ENCODE measurements at places on chromosomes 6 and 20.

GRCh38 chr6:147868427-147869190 is 360.1 kb downstream of the SAMD5 start:
- no peaks in the 10 kb centered on the region for H3K36me3 ChIP-seq
- H3K27ac ChIP-seq: peak overlapping the region; percentile 40
- H3K4me3 ChIP-seq: no peak overlapping the region
- peaks cover 40% of the 10 kb centered on the region for H3K4me1 ChIP-seq

- H3K36me3 ChIP-seq: peaks cover 5% of the 10 kb centered on the region
- no peak overlapping the region for H3K27ac ChIP-seq
- H3K27me3 ChIP-seq: no peaks in the 10 kb centered on the region
- peaks cover 11% of the 10 kb centered on the region for H3K4me1 ChIP-seq
- H3K4me3 ChIP-seq: no peak overlapping the region
- no peak for DNase-seq
Observed at GRCh38 chr20:34300256-34300806, 2.8 kb downstream of the AHCY start.

DNA sequence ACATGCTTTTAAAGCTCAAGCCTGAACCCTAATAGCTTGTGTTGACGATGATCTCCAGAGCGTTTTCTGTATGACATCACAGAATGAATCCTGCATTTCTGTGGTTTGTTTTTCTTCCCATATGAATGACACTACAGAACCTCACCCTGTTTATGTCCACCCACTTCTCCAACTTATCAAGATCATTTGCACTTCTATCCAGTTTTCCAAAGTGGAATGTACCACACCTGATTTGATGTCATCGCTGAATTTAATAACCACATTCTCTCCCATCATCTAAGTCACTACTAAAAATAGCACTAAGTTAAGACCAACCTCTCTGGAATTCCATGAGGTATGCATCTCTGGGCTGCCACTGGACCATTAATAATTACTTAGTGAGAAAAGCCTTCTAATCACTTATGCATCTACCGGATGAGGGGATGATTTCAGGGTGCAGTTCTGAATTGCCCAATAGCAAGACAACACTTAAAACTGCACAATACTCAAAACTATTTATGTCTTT is 33.3 kb upstream of the CITED2 start:
- no peak overlapping the region for H3K4me3 ChIP-seq
- peaks cover 29% of the 10 kb centered on the region for H3K4me1 ChIP-seq
- DNase-seq: no peak
- no peaks in the 10 kb centered on the region for H3K27me3 ChIP-seq
- no peaks in the 10 kb centered on the region for H3K36me3 ChIP-seq

- no peak for DNase-seq
- H3K4me1 ChIP-seq: peaks cover 6% of the 10 kb centered on the region
- no peak overlapping the region for H3K4me3 ChIP-seq
- H3K27me3 ChIP-seq: peaks cover 8% of the 10 kb centered on the region
- H3K36me3 ChIP-seq: no peaks in the 10 kb centered on the region
- H3K27ac ChIP-seq: no peak overlapping the region
Observed at GRCh38 chr6:168216751-168217191, 102.8 kb downstream of the DACT2 start.

- H3K4me3 ChIP-seq: no peak overlapping the region
- no peak for DNase-seq
- H3K27ac ChIP-seq: no peak overlapping the region
- no peaks in the 10 kb centered on the region for H3K36me3 ChIP-seq
- no peaks in the 10 kb centered on the region for H3K27me3 ChIP-seq
- H3K4me1 ChIP-seq: no peaks in the 10 kb centered on the region
Observed at GRCh38 chr20:44442298-44443070, 33.2 kb upstream of the TTPAL start.

DNA sequence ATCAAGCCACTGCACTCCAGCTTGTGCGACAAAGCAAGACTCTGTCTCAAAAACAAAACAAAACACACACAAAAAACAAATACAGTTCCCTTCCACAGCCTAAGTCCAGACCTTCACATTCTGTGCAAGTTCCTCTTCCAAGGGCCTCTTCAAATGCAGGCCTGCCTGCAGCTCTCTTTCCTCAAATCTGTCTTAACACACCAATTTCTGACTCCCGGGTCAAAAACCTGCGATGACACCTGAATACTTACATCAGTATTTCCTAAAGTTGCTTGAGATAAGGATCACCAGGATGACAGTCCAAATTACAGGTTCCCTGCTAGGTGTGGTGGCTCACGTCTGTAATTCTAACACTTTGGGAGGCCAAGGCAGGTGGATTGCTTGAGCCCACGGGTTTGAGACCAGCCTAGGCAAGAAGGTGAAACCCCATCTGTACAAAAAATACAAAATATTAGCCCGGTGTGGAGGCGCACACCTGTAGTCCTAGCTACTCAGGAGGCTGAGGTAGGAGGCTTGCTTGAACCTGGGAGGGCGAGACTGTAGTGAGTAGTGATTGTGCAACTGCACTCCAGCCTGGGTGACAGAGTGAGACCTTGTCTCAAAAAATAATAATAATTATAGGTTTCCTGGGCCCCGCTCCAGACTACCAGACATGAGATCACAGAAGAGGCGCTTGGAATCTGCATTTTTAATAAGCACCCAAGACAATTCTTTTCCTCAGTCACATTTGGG is 8.8 kb upstream of the PARD6B start:
- no peaks in the 10 kb centered on the region for H3K27me3 ChIP-seq
- DNase-seq: no peak
- H3K4me1 ChIP-seq: peaks cover 33% of the 10 kb centered on the region
- H3K27ac ChIP-seq: peak overlapping the region; percentile 87
- no peak overlapping the region for H3K4me3 ChIP-seq

DNA sequence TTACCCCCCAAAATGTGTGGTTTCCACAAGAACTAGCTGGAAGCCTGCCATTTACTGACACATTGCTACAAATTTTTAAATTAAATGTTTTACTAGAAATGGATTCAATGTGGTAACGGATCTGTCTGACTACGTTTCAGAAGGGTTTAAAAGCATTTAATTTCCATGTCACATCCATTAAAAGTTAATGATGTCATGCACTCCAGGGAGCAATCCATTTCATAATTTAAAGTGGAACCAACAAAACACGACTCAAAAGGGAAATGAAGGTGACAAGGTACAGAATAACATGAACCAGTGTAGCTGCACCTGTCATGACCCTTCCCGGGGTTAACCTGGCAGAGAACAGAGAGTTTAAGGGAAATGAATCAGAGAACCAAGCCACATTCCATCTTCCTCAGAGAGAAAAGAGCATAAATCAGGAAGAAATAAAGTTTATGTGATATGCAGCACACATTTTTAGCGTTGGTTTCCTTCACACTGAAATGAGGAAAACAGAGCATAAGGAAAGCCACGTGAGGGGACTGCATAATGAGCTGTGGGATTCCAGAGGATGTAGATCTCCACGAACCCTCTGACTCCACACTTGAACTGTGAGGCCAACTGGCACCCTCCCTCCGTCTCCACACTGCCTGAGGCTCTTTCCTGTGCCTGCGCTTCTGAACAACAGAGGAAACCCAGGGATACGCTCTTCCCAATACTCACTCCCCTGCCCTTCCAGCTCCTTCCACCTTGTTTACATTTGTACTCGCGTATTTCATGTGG is 170.3 kb upstream of the AHI1 start:
- H3K4me1 ChIP-seq: peaks cover 24% of the 10 kb centered on the region
- DNase-seq: no peak
- no peaks in the 10 kb centered on the region for H3K27me3 ChIP-seq
- H3K27ac ChIP-seq: peak overlapping the region; percentile 15
- H3K4me3 ChIP-seq: peak overlapping the region; percentile 23

DNA sequence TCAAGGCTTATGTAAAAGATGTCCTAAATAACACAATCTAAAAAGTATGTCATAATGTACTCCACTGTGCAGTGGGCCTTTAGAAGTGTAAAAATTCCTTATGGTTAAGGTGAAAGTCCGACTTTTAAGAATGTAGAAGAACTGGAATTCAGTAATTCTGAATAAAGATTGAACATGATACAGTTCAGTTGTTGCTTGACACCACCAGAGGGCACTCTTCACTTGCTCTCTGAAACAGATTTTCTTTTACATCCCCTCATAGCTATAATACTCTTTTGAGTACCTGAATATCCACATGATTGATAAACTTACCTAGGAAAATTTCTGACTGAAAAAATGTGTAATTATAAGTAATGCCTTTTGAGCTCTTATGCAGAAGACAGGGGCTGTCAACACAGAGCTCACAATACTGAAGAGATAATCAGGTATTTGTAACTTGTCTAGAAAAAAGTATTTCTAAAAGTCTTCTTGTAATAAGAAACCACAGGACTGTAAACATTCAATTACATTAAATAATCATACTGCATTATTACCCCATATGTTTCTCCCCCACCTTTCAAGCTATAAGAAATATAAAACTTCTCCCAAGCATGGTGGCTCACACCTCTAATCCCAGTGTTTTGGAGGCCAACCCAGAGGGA is 92.1 kb downstream of the POPDC3 start:
- no peak overlapping the region for H3K4me3 ChIP-seq
- peak overlapping the region; percentile 22 for H3K27ac ChIP-seq
- H3K4me1 ChIP-seq: peaks cover 10% of the 10 kb centered on the region
- no peaks in the 10 kb centered on the region for H3K27me3 ChIP-seq
- no peak for DNase-seq

- H3K27ac ChIP-seq: no peak overlapping the region
- no peaks in the 10 kb centered on the region for H3K27me3 ChIP-seq
- H3K4me3 ChIP-seq: no peak overlapping the region
Observed at GRCh38 chr6:81875782-81876293, 123.4 kb upstream of the TENT5A start.
